ENCODE measurements at places on chromosomes 6 and 20. TPM values are rescaled to one million over a fixed set of nuclear protein-coding genes. Genes with fewer than 3 reads are reported as not detected.

The ABCC10 gene
- 37.9 TPM for total RNA-seq

- H3K4me3 ChIP-seq = no peak overlapping the region
- H3K27me3 ChIP-seq = no peaks in the 10 kb centered on the region
- no peak overlapping the region for H3K27ac ChIP-seq
- H3K4me1 ChIP-seq = no peaks in the 10 kb centered on the region
Measured at GRCh38 chr20:57198132-57199072, 68.0 kb downstream of the BMP7 start.

GRCh38 chr20:34475979-34476736 lies 40.1 kb upstream of the DYNLRB1 start:
- H3K4me1 ChIP-seq = peaks cover 14% of the 10 kb centered on the region
- H3K27me3 ChIP-seq = no peaks in the 10 kb centered on the region
- H3K4me3 ChIP-seq = no peak overlapping the region
- DNase-seq = peak; percentile 51
- H3K36me3 ChIP-seq = peaks cover 3% of the 10 kb centered on the region

DNA sequence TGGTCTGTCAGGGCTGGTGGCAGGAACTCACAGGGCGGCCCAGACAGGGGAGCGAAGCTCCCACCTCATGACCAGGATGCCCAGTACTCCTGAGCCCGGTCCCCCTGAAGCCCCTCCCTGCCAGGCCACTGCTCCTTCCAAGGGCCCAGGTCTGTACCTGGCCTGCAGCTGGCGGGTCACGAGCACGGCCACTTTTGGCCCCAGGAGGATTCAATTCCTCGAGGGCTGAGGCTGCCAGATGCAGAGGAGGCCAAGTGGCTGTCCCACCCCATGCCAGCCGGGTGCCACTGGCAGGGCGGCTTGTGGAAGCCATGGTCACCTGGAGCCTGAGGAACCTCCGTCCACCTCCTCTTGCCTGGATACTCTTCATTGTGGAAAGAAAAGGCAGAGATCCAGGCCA lies 17.4 kb downstream of the PMEPA1 start:
- no peak overlapping the region for H3K27ac ChIP-seq
- peaks cover 2% of the 10 kb centered on the region for H3K36me3 ChIP-seq
- H3K4me3 ChIP-seq = no peak overlapping the region
- H3K27me3 ChIP-seq = no peaks in the 10 kb centered on the region
- peaks cover 8% of the 10 kb centered on the region for H3K4me1 ChIP-seq

- H3K36me3 ChIP-seq = no peaks in the 10 kb centered on the region
- no peak for DNase-seq
- no peak overlapping the region for H3K4me3 ChIP-seq
- no peaks in the 10 kb centered on the region for H3K27me3 ChIP-seq
- no peaks in the 10 kb centered on the region for H3K4me1 ChIP-seq
- no peak overlapping the region for H3K27ac ChIP-seq
Measured at GRCh38 chr20:23112595-23112994, 26.5 kb upstream of the CD93 start.

DNA sequence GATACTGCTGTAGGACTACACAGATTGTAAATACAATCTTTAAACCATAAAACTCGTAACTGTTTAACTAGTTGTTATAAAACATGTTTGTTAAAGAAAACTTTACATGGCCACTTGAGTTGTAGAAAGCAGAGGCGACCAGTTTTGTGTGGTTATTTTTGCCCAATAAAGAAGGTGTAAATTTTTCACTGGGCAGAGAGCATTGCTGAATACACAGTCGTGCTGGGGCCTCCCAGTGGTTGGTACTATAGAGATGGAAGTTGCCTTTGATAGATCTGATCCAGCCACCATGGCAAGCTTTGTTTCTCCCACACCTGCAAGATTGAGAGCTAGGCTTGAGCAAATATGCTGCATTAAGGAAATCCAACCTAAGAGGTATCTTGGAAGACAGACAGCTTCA lies 34.0 kb upstream of the YWHAB start:
- no peaks in the 10 kb centered on the region for H3K4me1 ChIP-seq
- no peaks in the 10 kb centered on the region for H3K36me3 ChIP-seq
- peaks cover 2% of the 10 kb centered on the region for H3K27me3 ChIP-seq
- H3K4me3 ChIP-seq = no peak overlapping the region
- DNase-seq = no peak

DNA sequence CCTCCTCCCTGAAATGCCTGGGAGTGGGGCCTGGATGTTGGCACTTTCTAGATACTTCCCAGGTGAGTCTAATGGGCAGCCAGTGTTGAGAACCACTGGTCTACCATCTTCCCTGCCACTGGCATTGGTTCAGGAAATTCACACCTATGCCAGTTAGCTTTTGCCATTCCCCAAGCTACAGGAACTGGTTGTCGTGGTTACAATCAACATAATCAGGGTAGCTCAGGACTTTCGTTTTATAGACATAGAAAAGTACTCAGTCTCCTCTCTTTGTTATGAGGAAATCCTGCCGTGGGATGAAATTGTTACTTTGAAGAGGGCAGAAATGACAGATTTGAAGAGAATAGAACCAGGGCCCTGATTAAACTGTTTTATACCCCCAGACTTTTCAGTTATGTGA lies 127.9 kb upstream of the FOXO3 start:
- no peaks in the 10 kb centered on the region for H3K27me3 ChIP-seq
- no peak overlapping the region for H3K27ac ChIP-seq
- DNase-seq = peak; percentile 73
- no peaks in the 10 kb centered on the region for H3K4me1 ChIP-seq
- no peaks in the 10 kb centered on the region for H3K36me3 ChIP-seq
